ENCODE measurements at places on chromosomes 2 and 18.

DNA sequence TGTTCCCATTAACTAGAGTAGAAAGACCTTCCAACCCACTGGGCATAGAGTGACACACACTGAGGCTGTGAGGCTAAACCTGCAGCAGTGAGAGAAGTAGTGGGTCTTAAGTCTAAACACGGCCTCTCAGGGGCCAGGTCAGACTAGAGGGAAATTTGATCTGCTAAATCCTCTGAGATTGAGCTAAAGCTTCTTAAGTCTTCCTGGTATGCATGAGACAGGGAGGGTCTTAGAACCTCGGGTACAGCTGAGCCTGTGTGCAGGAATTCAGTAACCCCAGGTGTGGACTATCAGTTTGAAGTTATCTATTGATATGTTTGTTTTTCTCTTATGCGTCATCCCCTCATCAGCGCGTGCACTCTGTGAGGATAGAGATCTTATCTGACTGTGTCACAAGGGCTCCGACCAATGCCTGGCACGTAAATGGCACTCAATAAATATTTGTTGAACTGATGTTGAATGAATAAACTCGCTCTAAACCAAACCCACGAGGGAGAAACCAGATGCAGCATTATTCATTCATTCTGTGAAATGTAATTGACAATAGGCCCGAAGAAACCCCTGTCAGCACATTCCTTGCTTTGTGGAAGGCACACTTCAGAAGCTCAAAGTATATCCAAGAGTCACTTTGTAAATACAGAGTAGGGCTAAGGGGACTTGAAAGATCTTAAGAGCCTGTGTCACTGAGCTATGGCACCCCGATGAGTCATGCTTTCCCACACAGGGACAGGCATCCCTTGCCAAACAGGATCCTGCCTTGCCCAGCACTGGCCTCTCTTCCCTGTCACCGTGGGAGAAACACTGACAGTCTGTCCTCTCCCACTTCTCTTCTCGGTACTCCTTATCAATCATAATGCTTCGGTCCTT is 21.7 kb upstream of the RAB10 start:
- no peak for DNase-seq

DNA sequence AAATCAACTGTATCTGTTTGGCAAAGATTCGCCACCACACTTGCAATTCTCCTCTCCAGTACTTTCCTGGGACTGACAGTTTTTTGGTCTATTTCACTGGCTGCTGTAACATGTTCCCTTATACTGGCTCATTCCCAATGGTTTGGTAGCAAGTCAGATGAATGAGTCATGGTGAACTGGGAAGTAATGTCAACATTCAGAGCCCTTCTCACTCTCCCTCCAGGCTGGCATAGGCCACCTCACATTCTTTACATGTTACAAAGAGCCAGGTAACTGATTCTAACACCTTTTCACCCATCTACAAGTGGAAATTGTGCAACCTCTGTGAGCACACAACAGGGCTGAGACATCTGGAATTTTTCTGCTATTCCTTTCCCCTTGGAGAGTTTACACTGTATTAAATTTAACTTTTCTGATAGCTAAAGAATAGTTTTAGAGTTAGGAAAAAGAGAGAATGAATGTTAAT is 111.3 kb upstream of the TLK1 start:
- no peak for DNase-seq

GRCh38 chr2:9844576-9844975 is 1.3 kb downstream of the TAF1B start:
- DNase-seq: no peak

GRCh38 chr18:22286585-22286984 is 117.2 kb downstream of the GATA6 start:
- no peak for DNase-seq

DNA sequence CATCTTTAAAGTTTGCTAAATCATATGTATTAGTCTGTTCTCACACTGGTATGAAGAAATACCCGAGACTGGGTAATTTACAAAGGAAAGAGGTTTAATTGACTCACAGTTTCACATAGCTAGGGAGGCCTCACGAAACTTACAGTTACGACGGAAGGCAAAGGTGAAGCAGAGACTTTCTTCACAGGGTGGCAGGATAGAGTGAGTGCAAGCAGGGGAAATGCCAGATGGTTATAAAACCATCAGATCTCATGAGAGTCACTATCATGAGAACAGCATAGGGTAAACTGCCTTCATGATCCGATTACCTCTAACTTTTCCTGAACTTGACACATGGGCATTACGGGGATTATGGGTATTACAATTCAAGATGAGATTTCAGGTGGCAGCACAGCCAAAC is 1075.2 kb upstream of the NRXN1 start:
- no peak for DNase-seq
